Endothelial cell of coronary artery (primary cell): ENCODE measurements at places on chromosomes 2 and 18. TPM values are rescaled to one million over a fixed set of nuclear protein-coding genes. Genes with fewer than 3 reads are reported as not detected.

The STEAP3 gene
- 2.4 and 13.3 TPM in 2 replicates for total RNA-seq

The PDE1A gene
- total RNA-seq, result under 0.01 and 2.4 TPM in 2 replicates

The UNC80 gene
- total RNA-seq, result under 0.01 TPM in 1 of 2 replicates, not detected in the other

The TFCP2L1 gene
- total RNA-seq, result under 0.01 TPM in 1 of 2 replicates, not detected in the other

The LONRF2 gene
- total RNA-seq, result under 0.01 TPM in 2 replicates

The PLEKHA3 gene
- 5.8 and 8.9 TPM in 2 replicates for total RNA-seq

The KCNJ3 gene
- not detected in 2 replicates for total RNA-seq

The CAPN14 gene
- under 0.01 and 0.09 TPM in 2 replicates for total RNA-seq

The CPS1 gene
- 3.9 and 7.2 TPM in 2 replicates for total RNA-seq

The KIF3C gene
- total RNA-seq, result 14.8 and 17.9 TPM in 2 replicates

The SEPTIN10 gene
- total RNA-seq, result 85.3 and 125 TPM in 2 replicates

The TMEM182 gene
- total RNA-seq, result 0.36 and 0.85 TPM in 2 replicates

The RBFA gene
- total RNA-seq, result 33.3 and 34.3 TPM in 2 replicates

The CMPK2 gene
- 1.1 and 1.5 TPM in 2 replicates for total RNA-seq

The SEPTIN2 gene
- total RNA-seq, result 396 and 431 TPM in 2 replicates

The FAHD2B gene
- total RNA-seq, result 5.8 TPM in 2 replicates

The CARF gene
- 1.7 and 2.6 TPM in 2 replicates for total RNA-seq

The RBM44 gene
- total RNA-seq, result 0.47 and 0.81 TPM in 2 replicates

The GKN1 gene
- not detected in 2 replicates for total RNA-seq

The C2orf66 gene
- total RNA-seq, result 0.09 TPM in 2 replicates

The CNDP1 gene
- total RNA-seq, result not detected in 2 replicates

The CPLX4 gene
- not detected in 2 replicates for total RNA-seq

The ITPRIPL1 gene
- total RNA-seq, result 0.75 and 0.99 TPM in 2 replicates

The TMEM17 gene
- total RNA-seq, result 0.47 and 1.4 TPM in 2 replicates

The ABCB11 gene
- total RNA-seq, result 0.18 and 0.56 TPM in 2 replicates

The TLX2 gene
- total RNA-seq, result not detected in 2 replicates

The CIB4 gene
- total RNA-seq, result not detected in 2 replicates

The TRAK2 gene
- total RNA-seq, result 25.5 and 29.6 TPM in 2 replicates

The DPP10 gene
- total RNA-seq, result not detected in 2 replicates

The NEU4 gene
- total RNA-seq, result not detected in 2 replicates

The SCN7A gene
- total RNA-seq, result not detected in 2 replicates

The DYNAP gene
- total RNA-seq, result not detected in 2 replicates

The SGO2 gene
- total RNA-seq, result 4.3 and 9.0 TPM in 2 replicates

The GAL3ST2 gene
- total RNA-seq, result 0.09 TPM in 1 of 2 replicates, not detected in the other

The IL1A gene
- total RNA-seq, result 0.75 and 1.8 TPM in 2 replicates

The TUBA3E gene
- total RNA-seq, result not detected in 2 replicates

The CCDC68 gene
- total RNA-seq, result 2.3 and 5.9 TPM in 2 replicates

The DSG1 gene
- total RNA-seq, result not detected in 2 replicates

The PER2 gene
- total RNA-seq, result 2.1 and 2.6 TPM in 2 replicates

The BOLA3 gene
- 26.4 and 27.5 TPM in 2 replicates for total RNA-seq

The SERTAD2 gene
- 2.4 and 4.7 TPM in 2 replicates for total RNA-seq

The RESP18 gene
- not detected in 2 replicates for total RNA-seq

The FIGN gene
- 0.94 and 1.3 TPM in 2 replicates for total RNA-seq

The MGAT4A gene
- 25.5 and 49.8 TPM in 2 replicates for total RNA-seq

The PRKAG3 gene
- not detected in 2 replicates for total RNA-seq

The PARD6G gene
- 0.75 and 1.3 TPM in 2 replicates for total RNA-seq

The ALPG gene
- total RNA-seq, result not detected in 2 replicates

The PLGLB2 gene
- total RNA-seq, result 0.72 and 1.3 TPM in 2 replicates

The SNX17 gene
- total RNA-seq, result 106 and 114 TPM in 2 replicates

The CXCR1 gene
- total RNA-seq, result not detected in 2 replicates

The KCNG3 gene
- under 0.01 TPM in 1 of 2 replicates, not detected in the other for total RNA-seq

The ONECUT2 gene
- under 0.01 TPM in 2 replicates for total RNA-seq

The ALLC gene
- total RNA-seq, result not detected in 2 replicates

The STARD6 gene
- total RNA-seq, result not detected in 2 replicates

The STK11IP gene
- total RNA-seq, result 9.7 and 11.2 TPM in 2 replicates
